ENCODE measurements at places on chromosomes 12 and 14. TPM values are rescaled to one million over a fixed set of nuclear protein-coding genes. Genes with fewer than 3 reads are reported as not detected.

Gene EPS8
- total RNA-seq = 12.7 TPM

Gene OTOGL
- not detected for total RNA-seq

Gene C1QL4
- not detected for total RNA-seq

Gene BDKRB2
- 3.9 TPM for total RNA-seq

Gene SPX
- 8.3 TPM for total RNA-seq

Gene PTHLH
- total RNA-seq = 287 TPM

Gene ENDOU
- 3.4 TPM for total RNA-seq

Gene SLC6A12
- total RNA-seq = not detected

Gene SMARCD1
- 41.6 TPM for total RNA-seq

Gene KRT71
- total RNA-seq = not detected

Gene WNT1
- total RNA-seq = not detected

Gene INHBC
- 0.74 TPM for total RNA-seq

Gene DHRS2
- 0.21 TPM for total RNA-seq

Gene RIPK3
- total RNA-seq = 5.4 TPM

Gene ZNF891
- 0.42 TPM for total RNA-seq

Gene KRT1
- total RNA-seq = 0.99 TPM

Gene STXBP6
- total RNA-seq = not detected

All from airway epithelial cell (primary cell).